ENCODE measurements at places on chromosomes 11 and 22.
A peak's percentile ranks its signal among the peaks of the same experiment; 100 is the strongest.

DNA sequence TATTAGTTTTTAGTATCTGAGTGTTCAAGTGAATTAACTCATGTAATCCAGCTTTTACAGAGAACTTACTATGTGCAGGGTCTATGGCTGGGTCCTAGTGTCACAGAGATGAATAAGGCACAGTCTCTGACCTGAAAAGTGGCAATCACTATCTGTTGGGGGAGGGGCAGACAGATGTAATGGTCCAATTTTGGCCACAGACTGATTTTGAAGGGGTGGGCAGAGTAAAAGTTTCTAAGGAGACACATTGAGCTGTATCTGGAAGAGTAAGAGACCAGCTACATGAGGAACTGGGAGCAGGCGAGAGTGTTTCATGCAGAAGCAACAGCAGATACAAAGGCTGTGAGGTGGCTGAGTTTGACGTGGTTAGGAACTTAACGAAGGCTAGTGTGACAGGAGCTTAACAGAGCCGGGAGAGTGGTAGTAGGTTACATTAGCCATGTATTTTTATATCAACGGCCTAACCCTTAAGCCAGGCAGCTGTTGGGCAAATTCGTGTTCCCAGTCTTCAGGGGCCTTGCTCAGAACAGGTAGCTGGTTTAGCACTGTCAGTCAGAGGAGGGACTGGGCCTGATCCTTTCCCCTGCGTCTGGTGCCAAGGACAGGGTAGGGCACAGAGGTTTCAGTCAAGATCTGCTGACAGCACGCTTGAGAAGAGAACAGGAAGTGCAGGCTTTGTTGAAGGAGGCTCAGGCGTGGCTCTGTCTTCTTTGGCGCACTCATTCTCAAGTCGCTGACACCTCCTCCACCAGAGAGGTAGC is 1.4 kb upstream of the STIM1 start:
- peak; percentile 45 for DNase-seq

- DNase-seq = no peak
These were observed 51.5 kb downstream of the RBFOX2 start for GRCh38 chr22:35977136-35977535.

DNA sequence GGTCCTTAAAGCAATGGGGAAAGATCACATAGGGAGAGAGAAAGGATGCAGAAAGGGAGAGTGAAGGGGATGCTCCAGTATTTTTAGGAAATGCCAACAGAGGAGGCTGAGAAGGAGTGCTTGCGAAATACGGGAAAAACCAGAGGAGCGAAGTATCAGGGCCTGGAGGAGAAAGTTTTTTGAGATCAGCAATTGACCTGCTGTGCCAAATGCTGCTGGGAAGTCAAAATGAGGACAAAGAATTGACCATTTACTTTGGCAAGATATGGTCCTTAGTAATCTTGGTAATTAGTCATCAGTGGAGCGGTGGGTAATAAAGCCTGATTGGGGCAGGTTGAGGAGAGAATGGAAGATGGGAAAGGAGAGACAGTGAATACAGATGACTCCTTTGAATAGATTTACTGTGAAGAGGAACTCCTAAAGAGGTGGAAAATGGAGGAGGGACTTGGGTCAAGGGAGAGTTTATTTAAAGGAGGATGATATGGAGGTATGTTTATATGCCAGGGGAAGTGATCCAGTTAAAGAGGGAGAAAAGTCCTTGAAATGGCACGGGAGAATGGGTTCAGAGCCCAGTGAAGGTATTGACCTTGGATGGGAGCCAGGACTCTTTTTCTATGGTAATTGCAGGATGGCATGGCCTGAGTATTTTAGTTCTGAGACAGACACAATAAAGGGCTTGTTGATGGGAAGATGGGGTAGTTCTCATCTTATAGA is 111.5 kb downstream of the PKNOX2 start:
- DNase-seq = no peak

DNA sequence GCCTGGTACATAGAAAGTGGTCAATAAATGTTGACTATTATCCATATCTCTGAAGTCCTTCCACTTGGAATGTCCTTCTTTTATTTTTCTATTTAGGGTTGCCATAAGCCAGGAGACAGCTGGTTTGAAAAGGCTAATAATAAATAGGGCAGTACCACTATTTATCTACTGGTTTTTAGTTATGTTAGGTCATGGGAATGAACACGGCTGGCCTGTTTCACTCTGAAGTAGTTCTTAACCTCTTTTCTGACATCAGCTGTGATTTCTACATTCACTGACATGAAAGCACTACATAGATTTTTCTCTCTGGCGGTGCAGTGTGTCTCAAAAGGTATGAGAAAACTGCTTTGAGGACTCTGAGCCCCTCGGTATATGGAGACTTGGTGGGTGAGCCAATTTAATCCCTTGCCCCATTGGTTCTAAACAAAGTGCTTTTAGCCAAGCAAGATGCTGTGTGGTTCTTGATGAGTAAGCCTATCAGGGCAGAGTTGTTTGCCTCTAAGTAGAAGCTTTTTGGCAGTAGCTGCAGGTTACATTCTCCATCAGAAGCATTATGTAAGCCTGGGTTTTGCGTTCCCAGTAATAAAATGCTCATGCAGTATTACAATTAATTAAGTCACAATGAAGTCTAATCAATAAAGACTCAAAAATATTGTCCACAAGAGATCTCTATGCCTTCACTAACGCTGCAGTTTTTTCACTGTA is 48.7 kb upstream of the APOA1 start:
- no peak for DNase-seq

DNA sequence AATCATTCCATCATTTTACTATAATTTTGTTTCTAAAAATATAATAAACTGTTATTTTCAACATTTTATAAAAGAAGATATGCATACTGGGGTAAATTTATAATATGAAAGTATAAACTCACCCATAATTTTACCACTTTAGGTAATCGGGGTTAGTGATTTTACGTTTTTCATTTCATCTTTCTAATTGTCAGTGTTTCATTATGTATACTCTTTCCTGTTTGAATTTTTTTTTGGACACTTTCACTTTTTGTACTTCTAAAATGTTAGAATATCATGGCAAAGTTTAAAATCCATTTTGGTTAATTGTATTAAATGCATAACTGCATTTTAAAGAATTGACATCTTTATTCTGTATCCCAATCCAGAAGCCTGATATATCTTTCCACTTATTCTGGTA is 115.8 kb downstream of the METTL15 start:
- no peak for DNase-seq

- DNase-seq = no peak
These were observed 11.9 kb upstream of the MRTFA start for GRCh38 chr22:40648386-40648785.

- DNase-seq = no peak
These were observed 15.3 kb upstream of the CDC42BPG start for GRCh38 chr11:64859542-64860414.
